Fibroblast of lung (primary cell): ENCODE measurements at places on chromosomes 6 and 20. TPM values are rescaled to one million over a fixed set of nuclear protein-coding genes. Genes with fewer than 3 reads are reported as not detected.

DNA sequence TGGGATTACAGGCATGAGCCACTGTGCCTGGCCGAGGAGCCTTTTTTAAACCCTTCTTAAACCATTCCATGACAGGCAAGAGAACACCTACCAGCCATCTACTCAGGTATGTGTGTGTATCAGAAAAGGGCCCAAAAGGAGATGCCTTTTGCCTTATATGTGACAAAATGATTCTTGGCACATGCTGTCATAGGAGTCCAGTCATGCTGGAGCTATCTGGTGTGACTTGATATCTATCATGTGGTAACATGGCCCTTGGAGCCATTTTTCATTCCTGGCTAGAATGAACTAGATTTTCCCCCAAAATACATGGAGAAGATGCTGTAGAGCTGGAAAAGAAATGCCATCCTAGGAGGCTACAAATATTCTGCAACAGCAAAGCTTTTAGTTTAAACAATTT, 129.1 kb downstream of the DST start:
- no peak for DNase-seq

Gene ESR1
- 0.06 and 0.35 TPM in 2 replicates for polyA plus RNA-seq

Gene GSTA3
- polyA plus RNA-seq = not detected in 2 replicates

- DNase-seq = peak; percentile 59
Observed at GRCh38 chr6:154154389-154154967, 115.4 kb downstream of the OPRM1 start.

Gene RBPJL
- polyA plus RNA-seq = not detected in 2 replicates

- peak; percentile 78 for DNase-seq
Observed at GRCh38 chr20:9945408-9945807, 89.4 kb upstream of the ANKEF1 start.

- DNase-seq = no peak
Observed at GRCh38 chr6:18656506-18656905, 269.4 kb downstream of the RNF144B start.

Gene SLC13A3
- 2.2 and 2.3 TPM in 2 replicates for polyA plus RNA-seq

Gene FRK
- 0.18 and 0.21 TPM in 2 replicates for polyA plus RNA-seq

DNA sequence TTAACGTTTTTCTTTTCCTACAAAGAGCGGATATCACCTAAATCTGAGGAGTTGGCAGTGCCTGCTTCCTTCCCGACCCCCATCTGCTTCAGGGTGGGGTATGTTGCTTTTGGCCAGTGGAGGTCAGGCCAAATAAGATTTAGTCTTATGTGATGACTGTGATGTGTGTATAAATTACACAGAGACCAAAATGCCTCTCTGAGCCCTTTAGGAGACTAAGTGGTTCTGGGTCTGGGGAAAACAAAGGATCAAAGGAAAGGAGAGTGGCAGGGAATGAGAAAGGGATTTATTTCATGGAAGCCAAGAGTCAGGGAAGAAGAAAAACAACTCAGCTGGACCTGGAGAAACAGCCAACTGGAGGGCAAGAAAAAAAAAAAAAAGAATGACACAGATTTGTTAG, 39.1 kb upstream of the TBC1D7 start:
- DNase-seq = no peak
